ENCODE measurements at places on chromosomes 1 and 21.

DNA sequence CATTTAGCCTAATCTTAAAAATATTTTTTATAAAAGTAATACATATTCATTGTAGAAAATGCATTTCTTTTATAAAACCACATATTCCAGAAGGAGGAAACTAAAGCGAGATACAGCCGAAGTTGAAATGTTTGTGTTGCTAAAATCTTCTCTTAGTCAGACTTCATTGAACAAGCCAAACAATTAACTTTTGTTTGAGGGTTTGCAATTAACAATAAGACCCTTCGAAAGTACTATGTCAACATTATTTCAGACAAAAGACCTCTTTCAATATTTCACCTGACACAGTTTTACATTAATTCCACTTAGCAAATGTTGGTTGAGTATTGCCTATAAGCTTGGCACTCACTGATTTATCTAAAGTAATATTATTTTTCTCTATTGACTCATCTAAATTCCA, 354.0 kb upstream of the ADAMTS5 start:
- DNase-seq, result no peak

DNA sequence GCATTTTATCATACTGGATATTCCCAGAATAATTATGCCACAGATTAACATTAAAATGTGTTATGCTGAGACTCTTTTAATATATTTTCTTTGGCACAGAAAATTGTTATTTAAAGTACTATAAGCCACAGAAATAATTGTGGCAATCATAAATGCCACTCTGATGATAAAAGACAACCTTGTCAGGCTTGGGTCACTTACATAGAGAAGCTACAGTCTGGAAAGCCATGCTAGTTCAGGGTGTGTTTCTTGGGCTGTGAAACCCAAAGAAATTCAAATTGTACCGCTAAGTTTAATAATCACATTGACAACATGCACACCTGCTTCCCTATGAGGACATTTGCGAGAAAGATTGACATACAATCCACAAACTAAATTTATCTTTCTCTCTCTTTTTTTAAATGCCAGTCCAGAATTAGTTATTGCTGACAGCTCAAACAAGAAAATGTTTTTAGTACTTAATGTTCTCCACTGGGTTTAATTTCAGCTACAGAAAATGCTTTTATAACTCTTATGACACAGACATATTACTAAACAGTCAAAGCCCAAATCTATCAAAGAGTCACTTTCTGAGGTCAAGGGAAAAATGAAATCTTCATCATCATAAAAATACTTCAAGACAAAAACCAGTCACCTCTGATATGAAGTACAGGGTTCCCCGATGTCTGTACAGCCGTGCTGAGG, 38.7 kb downstream of the TTC13 start:
- DNase-seq, result no peak

GRCh38 chr1:23756676-23757075, 13.4 kb downstream of the ELOA start:
- DNase-seq, result no peak

DNA sequence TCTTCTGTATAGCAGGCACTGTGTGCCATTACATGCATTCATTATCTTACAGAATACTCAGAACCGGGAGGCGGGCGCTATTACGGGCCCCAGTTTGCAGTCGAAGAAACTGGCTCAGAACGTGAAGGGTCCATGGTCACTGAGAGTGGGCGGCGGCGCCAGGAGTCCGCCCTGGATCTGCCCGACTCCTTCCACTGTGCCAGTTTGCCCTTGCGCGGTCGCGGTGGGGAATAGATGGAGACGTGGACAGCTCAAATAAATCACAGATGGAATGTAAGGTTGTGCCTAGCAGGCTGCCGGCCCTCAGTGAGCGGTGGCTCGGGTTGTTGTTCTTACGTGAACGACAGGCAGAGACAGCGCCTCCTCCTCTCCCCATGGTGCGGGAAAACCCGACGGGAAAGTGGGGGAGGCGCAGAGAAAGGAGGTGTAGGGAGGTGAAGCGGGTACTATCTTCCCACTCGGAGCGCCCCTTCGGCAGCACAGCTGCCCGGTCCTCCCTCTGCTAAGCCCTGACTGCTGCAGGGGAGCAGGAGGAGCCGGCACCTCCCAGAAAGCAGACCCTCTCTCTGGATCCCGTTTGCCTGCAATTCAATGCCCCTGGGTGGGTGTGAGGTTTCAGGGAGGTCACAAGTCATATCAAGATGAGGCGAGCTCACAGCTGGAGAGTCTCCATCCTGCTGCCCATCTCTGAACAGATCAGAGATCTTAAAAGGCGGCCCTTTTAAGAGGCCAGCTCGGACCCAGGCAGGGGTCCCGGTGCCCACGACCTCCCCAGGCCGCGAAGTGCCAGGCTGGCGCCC, 1.1 kb downstream of the COL9A2 start:
- DNase-seq, result no peak

DNA sequence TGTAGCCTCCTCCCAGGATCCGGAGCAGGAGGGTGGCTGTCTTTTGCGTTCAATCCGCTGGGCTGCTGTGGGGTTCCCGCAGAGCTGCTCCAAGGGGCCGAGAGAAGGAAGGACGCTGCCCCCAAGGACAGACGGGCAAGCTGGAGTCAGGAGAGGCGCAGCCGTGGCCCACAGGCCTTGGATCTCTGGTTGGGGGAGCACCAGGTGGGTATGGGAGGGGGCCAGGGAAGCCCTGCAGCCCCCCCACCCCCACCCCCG, 15.9 kb upstream of the SKI start:
- no peak for DNase-seq

DNA sequence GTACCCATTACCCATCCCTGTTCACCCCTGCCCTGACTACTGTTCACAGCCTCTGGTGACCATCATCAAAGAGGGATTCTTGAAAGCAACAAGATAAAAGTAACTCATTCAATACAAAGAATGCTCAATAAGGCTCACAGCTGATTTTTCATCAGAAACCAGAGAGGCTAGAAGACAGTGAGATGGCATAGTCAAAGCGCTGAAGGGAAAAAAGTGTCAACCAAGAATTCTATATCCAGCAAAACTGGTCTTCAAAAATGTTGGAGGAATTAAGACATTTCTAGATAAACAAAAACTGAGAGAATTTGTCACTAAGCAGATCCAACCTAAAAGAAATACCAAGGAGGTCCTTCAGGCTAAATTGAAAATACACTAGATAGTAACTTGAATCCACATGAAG, 27.1 kb downstream of the CSF1 start:
- no peak for DNase-seq

DNA sequence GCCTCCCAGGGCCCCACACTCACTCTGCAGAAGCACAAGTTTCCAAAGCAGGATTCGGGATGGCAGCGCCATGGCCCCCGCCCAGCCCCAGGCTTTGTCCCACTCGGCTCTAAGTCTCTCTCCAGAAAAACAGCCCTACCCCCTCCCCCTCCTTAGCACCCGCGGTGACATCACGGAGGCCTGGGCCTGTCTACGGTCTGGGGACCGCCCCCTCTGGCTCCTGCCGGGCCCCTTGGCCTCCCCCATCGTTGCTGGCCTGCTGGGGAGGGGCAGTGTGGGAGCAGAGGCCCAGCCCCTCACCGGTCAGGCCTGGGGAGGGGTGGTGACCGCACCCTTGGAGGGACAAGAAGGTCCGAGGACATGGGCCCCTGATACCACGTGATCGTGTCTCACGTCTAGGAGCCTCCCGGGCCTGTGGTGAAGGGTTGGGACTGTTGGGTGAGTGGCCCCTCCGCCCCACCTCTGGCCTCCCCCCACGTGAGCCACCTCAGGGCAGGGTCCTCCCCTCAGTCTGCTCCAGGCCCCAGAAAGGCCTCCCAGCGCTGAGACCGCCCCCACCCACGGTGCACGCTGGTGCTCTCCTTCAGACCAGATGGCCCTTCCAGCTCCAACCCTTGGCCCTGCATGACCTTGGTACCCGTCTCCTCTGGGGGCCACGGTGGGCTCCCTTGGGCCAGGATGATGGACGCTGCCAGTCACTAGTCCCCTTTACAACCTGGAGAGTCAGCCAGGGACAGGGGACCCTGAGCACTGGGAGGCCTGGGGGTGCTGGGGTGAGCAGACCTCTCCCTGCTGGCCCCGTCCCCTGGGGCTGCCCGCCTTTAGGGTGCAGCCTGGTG, at the start of gene MXRA8:
Gene MXRA8 (minus strand): TSS at position 123 of the 839 bp plus-strand sequence. CDS start 51 bp downstream, at position 72.
- DNase-seq, result no peak

DNA sequence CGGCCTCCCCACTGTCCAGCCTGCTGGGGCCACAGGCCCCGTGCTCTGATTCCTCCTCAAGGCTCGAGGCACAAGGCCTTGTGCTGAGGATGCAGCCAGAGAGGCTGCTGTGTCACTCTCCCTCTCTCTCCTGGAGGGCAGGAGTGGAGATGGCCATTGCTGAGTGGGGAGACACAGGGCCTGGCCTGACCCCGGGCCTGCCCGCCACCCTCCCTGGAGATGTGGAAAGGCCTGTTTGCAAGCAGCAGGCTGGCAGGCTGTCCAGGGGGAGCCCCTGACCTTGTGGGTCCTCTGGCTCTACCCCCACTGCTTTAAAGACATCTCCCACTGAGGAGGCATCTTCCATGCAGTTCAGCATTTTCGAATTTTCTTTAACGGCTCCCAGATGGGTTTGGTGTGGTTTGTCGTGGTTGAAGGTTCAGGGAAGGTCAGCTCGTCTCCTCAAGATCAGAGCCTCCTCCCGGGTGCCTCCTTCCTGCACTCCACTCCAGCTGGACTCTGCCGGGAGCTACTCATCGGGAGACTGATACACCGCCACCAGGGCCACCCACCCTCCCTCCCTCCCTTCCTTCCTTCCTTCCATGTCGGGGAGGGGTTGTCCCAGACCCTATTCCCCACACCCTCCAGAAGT, 69.1 kb downstream of the SPSB1 start:
- DNase-seq, result no peak

DNA sequence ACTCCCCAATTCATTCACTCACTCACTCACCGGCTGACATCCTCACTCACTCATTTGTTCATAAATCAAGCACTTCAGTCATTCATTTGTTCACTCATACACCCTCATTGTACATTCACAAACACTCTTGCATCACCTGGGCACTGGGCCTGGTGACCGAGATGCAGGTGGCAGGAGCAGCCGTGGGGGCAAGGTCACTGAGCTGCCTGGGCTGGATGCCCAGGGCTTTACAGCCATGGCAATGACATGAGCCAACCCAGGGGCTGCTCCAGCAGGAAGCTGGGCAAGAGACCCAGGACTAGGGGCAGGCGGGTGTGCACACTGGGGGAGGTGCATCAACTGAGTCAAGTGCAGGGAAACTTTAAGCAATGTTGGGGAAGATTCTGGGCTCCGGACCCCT, 113.6 kb upstream of the IGSF21 start:
- no peak for DNase-seq

- no peak for DNase-seq
These were observed 19.5 kb upstream of the DDR2 start for GRCh38 chr1:162612606-162613400.

- no peak for DNase-seq
These were observed 44.8 kb downstream of the DHRS3 start for GRCh38 chr1:12573015-12573825.

- DNase-seq, result no peak
These were observed 1.8 kb downstream of the SON start for GRCh38 chr21:33544451-33545195.

DNA sequence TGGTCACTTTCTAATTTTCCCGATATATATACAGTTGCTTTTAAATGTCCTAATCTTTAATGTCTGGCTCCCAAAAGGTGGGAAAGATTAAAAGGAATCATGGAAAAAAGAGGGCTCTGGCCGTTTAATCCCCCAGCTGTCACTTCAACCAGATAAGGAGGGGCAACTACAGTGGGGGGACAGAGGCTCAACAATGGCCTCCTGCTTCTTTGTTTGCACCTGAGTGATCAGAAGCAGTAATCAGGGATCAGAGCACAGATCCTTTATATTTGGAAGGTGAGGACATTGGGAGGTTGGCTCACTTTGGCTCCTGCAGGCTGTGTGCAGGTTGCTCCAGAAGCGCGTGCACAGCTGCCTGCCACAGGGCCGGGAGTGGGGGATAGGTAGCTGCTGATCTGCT, 212.8 kb downstream of the FMN2 start:
- no peak for DNase-seq

DNA sequence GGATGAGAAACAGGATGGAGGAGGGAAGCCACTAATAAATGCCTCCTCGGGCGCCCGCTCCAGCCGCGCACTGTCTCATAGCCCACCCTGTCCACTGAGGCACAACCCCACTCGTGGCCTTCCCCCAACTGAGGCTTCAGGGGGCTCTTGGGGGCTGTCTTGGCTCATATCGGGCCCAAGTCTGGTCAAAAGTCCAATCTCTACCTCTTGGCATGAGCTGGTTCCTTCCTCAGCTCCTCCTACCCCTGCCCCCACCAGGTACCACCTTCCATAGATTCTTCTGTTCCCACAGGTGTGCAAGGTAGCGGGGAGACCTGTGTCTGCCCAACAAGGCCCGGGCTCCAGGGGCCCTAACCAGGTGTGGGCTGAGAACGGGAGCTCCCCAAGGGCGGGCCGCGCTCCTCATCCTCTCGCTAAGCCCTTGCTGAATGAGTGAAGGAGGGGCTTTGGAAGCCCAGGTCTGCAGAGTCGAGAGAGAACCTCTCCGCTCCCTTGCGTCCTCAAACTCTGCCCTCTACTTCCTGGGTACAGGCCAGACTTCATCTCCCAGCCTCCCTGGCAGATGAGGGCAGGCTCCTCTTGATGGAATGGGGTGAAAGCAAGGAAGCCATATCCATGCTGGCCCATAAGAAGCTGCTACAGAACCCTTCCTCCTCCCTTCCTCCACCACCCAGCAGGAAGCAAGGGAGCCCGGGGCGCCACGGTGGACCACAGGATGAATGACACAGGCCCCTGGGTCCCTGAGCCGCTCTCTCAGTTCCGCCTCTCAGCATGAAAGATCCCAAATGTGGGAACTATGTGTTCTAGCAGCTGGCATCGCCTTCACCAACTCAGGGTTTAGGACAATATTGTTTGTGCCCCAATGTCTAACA, 74.7 kb downstream of the PSMG1 start:
- no peak for DNase-seq

DNA sequence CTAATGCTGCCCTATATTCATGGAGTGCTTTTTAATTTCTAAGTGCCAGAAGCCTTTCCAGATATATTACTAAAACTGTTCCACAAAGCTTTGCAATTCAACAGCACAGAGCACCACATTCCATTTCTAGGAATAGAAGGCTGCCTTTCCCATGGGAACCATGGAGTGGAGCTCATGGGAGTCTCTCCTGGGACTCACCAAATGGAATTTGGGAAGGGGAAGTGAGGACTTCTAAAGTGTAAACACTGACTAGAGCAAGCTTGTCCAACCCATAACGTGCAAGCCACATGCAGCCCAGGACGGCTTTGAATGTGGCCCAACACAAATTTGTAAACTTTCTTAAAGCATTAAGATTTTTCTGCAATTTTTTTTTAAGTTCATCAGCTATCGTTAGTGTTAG, 190.4 kb upstream of the TNR start:
- DNase-seq, result no peak

DNA sequence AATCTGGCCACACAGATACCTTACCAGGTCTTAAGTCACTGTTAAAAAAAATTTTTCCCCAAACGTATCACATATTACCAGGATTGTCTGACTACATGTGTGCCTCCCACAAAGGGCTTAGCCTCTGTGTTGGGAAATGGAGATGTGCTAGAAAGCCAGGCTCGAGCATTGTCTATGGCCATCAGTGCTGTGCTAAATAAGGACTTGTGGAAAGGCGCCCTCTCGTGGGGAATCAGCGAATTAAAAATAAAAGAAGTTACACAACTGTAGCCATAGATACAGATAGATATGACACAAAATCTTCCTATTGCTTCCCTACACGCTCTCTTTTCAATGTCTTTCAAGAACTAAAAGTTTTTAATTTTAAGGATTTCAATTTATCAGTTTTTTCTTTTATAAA, 47.5 kb upstream of the CRNN start:
- DNase-seq, result no peak

GRCh38 chr21:15080526-15080925, 15.7 kb upstream of the NRIP1 start:
- DNase-seq, result no peak

- no peak for DNase-seq
These were observed 18.8 kb downstream of the AGRN start for GRCh38 chr1:1038694-1039093.
